GDM1 (cell line): ENCODE measurements at places on chromosomes 3 and 15.

GRCh38 chr15:77457905-77458265, 37.2 kb downstream of the HMG20A start:
- DNase-seq = no peak

DNA sequence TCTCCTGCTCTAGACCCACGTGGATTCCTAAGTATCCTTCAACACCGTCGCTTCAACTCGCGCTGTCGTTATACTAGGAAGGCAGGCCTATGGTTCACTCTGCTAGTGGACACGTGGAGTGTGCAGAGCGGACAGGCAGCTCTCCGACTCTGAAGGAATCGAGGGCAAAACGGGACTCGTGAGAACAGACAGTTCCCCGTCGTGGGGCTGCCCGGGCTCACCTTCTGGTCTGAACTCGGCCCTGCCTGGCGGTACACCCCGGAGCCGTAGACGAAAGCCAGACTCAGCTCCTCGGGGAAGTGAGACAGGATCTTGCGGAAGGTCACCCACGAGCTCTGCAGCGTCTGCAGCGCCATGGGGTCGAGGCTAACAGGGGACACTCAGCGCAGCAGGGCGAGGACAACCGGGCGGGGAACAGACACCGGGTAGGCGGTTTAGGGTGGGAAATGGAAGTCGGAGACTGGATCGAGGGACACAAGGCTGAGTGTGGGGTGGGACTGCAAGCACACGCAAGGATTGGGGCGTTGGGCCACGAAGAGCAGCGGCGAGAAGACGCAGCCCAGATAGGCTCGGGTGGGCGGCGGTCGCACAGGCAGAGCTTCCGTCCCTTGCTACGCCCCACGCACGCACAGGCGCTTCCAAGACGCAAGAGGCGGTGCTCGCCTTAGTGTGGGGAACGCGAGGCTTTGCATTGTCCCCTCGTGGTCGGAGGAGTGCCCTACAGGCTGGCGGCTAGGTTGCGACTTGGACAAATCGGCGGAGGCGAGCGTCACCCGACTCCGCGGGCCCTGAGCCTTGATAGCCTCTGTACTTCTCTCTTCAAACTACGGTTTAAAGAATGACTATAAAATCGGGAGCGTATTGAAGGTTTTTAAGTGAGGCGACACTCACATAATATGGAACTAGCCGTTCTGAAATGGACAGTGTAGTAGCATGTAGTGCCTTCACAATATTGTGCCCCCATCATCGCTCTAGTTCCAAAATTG, at the start of gene TAMM41:
TSS of gene TAMM41 (minus strand) at position 605 of the 986 bp plus-strand sequence. CDS start at position 356, 249 bp downstream.
- peak; percentile 88 for DNase-seq

GRCh38 chr15:33722005-33722672, 246.2 kb upstream of the CHRM5 start:
- DNase-seq = no peak

GRCh38 chr3:126422571-126423091, 27.9 kb downstream of the CFAP100 start:
- DNase-seq = no peak

DNA sequence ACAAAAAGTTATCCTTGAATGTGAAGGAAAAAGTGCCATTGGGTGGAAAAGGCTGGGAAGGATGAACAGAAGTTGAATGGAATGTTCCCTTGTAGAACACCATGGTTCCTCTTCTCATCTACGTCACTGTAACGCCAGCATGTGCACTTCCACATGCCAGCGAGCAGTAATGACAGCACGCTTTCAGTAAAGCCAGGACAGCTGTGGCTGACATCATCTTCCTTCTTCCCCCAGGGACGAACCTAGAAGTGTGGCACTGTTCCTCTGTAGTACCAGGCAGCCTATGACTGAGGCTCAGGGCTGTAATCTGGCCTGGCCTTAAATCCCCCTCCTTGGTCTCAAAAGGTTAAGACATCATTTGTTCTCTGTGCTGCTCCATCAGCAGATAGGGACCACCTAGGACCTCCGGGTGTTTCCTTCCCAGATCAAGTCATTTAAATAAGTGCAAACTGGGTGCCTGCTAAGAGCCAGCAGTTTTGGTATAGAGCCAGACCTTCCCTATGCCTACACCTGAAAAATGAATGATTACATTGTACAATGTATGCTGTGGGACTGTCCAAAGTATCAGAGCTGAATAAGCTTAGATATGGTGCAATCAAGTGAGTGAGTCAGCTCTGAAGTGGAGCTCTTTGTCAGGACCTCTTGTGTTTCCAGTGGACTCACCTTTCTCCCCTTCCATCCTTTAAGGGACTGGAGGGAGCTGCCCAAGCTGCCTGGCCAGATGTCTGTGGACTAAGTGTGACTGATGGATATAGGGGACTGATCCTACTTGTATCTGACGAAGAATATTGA, 5.6 kb upstream of the SRPRB start:
- DNase-seq = no peak

- DNase-seq = no peak
These were observed 243.3 kb downstream of the FAM43A start for GRCh38 chr3:194928831-194929577.

- DNase-seq = no peak
These were observed 80.1 kb upstream of the EIF1B start for GRCh38 chr3:40229386-40229785.

DNA sequence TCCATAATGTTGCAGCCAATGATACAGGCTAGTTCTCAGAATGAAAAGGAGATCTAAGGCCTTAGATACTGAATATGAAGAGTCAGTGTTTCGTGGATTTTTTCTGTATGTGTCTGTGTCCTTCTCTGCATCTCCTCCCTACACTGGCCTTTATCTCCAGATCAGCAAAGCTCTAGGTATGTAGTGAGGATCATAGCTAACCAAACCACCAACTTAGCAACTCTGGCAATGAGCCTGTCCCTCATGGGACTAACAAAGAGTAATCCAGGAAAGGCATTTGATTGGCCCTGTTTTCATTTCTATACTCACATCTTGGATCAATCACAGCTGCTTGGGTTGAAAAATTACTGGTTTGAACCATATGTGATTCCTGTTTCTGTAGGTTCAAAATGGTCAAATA, 18.6 kb upstream of the CNTN3 start:
- DNase-seq = no peak

DNA sequence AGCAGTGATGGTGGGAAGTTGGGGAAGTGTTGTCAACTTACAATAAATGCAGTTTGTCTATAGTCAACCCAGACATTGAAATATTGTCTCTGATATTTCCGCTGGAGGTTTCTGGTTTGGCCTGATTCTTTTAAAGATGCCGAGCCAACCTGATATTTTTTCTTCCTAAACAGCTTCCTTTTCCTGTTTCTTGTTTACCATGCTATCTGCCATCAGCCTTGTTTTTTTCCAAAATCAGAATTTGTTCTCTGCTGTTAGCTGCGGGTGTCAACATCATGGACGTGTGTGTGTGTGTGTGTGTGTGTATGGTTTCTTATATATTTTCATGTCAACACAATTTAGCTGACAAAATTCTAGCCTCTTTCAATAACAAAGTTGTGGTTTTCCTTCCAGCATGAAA, 41.2 kb upstream of the XCR1 start:
- no peak for DNase-seq

DNA sequence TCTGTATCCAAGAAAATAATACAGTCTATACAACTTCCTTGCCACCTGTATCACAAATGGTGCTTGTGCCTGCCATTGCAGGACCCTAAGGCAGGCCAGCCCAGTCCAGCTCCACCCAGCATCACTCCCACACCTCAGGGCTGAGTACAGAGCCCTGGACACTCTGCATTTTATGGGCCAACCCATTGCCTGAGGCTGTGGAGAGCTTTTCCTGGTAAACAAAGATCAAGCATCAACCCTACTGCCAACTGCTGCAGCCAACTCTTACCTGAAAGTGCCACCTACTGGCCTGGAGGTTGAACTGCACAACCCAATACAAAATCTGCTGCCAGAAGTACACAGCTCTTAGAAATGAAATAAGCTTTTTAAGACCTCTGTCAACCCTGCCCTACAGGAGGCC, 1082.2 kb downstream of the NAALADL2 start:
- DNase-seq = no peak

DNA sequence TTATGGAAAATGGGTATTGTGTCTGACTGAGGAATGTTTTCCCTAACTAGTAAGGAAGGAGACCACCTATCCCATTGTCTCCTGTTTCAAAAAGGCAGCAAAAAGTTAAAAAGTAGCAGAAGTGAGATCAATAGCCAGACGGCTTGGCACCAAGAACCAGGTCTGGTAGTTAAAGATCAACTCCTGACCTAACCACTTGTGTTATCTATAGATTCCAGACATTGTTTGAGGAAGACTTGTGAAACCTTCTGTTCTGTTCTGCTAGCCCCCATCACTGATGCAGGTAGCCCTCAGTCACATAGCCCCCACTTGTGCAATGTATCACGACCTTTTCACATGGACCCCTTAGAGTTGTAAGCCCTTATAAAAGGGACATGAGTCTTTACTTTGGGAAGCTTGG, 46.3 kb upstream of the C2CD4B start:
- DNase-seq = no peak

GRCh38 chr15:73335471-73335870, 33.3 kb downstream of the HCN4 start:
- no peak for DNase-seq

GRCh38 chr3:190205739-190206138, 85.0 kb upstream of the P3H2 start:
- no peak for DNase-seq

GRCh38 chr3:189212681-189213080, 40.9 kb downstream of the TPRG1 start:
- no peak for DNase-seq

- no peak for DNase-seq
These were observed 110.8 kb upstream of the IGF1R start for GRCh38 chr15:98537516-98538060.

GRCh38 chr3:55442861-55443260, 44.2 kb downstream of the WNT5A start:
- no peak for DNase-seq

GRCh38 chr3:111577798-111578685, 17.1 kb downstream of the ZBED2 start:
- peak; percentile 32 for DNase-seq

GRCh38 chr3:109973733-109974132, 636.4 kb upstream of the DPPA4 start:
- DNase-seq = no peak

- no peak for DNase-seq
These were observed 114.1 kb downstream of the ALCAM start for GRCh38 chr3:105480768-105481167.

- no peak for DNase-seq
These were observed 672.7 kb upstream of the NAALADL2 start for GRCh38 chr3:174186377-174186989.
